RKO (cell line): ENCODE measurements at places on chromosomes 6 and 20.

- DNase-seq: no peak
These were observed 5.1 kb downstream of the RPL10A start for GRCh38 chr6:35473075-35473849.

DNA sequence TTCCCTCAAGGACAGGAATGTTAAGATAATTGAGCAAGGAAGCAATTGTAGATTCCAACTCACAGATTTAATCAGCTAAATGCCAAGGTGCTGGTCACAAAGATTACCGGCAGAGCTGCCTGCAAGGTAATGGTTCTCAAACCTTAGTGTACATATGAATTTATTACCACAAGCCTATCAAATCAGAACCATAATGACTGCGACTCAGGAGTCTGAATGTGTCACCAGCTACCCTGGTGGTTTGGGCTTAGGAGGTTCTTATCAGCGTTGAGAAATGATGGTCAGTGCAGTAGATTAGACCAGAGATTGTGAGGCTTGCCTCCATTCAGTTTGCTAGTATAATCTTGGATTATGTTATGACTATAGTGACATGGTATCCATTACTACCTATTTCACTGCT, 78.9 kb downstream of the MTFR2 start:
- DNase-seq: no peak

DNA sequence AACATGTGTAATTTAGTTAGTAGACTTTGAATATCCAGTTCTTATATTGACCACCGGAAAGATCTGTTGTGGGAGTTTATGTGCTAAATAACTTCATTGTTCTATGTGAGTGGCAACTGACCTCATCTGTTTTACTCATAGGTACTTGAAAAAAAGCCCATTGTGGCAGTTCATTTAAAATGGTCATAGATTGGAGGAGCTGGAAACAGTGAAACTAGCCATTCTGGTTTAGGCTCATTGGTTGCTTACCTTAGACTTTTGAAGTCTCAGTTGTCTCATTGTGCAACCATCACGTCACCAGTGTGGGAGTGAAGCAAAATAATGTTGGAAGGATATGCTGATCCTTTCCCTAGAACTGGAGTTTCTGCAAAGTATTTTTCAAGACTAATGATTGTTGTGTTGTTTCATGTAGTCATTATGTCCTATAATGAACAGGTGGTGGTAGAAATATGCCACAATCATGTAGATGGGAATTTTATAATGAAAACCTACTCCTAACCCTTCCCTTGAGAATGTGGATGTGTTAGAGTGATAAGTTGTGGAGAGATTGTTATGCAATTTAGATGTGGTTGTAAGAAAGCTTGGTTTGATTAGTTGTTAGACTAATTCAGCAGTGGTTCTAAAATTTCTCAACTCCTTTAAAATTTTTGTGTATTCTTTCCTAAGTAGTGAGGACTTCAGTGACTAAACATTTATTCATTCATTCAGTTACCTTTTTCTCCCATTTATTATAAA, 18.3 kb downstream of the DSP start:
- no peak for DNase-seq

DNA sequence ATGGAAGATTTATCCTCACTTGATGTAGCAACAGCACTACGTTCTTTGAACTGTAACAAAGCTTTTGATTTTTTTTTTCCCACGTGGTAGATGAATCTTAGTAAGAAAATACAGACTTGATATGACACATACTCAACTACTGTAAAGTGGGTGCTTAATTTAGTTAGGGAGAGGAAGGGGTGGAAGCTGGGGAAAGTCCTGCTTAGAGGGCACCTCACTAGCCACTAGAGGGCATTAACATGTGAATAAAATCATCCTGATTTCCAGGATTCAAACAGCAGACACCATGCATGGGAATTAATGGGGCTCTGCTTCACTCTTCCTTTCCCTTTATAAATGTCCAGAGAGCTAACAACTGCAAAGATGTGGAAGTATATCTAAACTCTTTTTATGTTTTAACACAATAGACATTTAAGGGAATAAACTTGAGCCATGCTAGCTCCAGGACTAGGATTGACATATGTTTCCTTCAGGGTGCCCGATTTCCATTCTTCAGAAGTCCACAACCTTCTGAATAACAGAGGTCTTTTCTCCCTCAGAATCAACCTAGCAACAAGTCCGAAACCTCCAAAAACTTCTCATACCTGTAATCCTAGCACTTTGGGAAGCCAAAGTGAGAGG, 250.1 kb downstream of the ATXN1 start:
- peak; percentile 52 for DNase-seq

GRCh38 chr6:135146162-135146934, 34.8 kb upstream of the MYB start:
- DNase-seq: no peak

DNA sequence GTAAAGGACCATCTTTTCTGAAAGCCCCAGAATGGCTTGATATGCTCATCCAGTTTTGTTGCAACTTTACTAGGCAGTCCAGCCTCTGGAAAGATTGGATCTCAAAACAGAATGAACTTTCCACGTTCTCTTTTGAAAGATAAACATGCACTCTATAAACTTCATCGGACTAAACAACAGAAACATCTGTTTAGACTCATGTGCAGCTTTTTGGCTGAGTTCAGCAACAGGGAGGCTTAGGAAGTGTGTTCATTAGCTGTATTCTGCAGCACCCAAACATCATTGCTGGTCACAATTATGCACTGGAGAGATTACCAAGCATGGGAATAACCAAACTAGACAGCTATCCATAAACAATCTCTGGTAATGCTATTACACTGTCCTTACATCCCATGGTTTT, 180.5 kb downstream of the TENT5A start:
- no peak for DNase-seq

- no peak for DNase-seq
These were observed 2.2 kb downstream of the IBTK start for GRCh38 chr6:82245376-82245775.

DNA sequence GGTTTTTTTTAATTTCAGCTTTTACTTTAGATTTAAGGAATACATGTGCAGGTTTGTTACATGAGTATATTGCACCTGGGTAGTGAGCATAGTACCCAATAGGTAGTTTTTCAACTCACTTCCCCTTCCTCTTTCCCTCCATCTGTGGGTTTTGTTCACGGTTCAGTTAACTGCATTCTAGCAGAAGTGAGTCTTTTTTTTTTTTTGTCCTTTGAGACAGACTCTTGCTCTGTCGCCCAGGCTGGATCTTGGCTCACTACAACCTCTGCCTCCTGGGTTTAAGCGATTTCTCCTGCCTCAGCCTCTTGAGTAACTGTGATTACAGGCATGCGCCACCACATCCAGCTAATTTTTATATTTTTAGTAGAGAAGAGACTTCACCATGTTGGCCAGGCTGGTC, 8.7 kb downstream of the UBR2 start:
- no peak for DNase-seq

DNA sequence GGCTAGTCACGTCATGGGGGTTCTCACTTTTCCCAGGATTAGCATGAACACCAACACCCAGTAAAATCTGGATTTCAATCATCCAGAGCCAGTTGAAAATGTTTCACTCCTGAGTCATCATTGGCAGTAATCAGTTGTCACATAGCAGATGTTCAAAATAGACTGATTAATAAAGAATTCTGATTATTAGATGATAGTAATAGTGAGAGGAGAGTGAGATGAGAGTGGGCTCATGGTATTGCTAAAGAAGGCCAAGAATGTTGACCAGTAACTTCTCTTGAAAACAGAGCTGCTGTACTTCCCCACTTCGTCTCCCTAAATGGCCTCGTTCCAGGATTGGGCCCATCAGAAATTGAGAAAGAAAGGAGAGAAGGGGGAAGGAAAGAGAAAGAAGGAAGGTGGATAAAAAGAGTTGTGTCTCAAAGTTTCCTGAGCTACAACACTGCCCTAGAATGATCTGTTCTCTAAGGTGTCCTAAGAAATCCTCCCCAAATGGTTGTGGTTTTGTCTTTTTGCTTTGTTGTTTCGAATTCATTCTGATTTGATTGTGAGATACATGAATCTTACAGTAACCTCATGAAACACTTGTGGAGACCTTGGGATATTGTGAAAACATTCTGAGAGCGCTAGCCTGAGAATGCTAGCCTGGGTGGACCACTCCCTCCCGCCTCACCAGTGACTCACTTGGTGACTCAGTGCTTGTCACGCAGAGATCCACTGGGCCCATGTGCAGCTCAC, 502.2 kb upstream of the JARID2 start:
- DNase-seq: peak; percentile 74
